Upper lobe of right lung (tissue), 1 donor: ENCODE measurements at places on chromosomes 12 and 14. TPM values are rescaled to one million over a fixed set of nuclear protein-coding genes. Genes with fewer than 3 reads are reported as not detected.

- no peaks in the 10 kb centered on the region for H3K36me3 ChIP-seq
- no peaks in the 10 kb centered on the region for H3K4me1 ChIP-seq
- no peaks in the 10 kb centered on the region for H3K27me3 ChIP-seq
- DNase-seq, result no peak
Measured at GRCh38 chr12:127542931-127543330, 724.0 kb upstream of the TMEM132C start.

- H3K36me3 ChIP-seq, result no peaks in the 10 kb centered on the region
- H3K27me3 ChIP-seq, result no peaks in the 10 kb centered on the region
- DNase-seq, result no peak
- peaks cover 34% of the 10 kb centered on the region for H3K4me1 ChIP-seq
Measured at GRCh38 chr14:60164404-60164711, 840 bp downstream of the DHRS7 start.

- peaks cover 27% of the 10 kb centered on the region for H3K4me1 ChIP-seq
- H3K27ac ChIP-seq, result no peak overlapping the region
- DNase-seq, result no peak
- no peaks in the 10 kb centered on the region for H3K36me3 ChIP-seq
Measured at GRCh38 chr14:76924371-76925096, 98.3 kb downstream of the LRRC74A start.

DNA sequence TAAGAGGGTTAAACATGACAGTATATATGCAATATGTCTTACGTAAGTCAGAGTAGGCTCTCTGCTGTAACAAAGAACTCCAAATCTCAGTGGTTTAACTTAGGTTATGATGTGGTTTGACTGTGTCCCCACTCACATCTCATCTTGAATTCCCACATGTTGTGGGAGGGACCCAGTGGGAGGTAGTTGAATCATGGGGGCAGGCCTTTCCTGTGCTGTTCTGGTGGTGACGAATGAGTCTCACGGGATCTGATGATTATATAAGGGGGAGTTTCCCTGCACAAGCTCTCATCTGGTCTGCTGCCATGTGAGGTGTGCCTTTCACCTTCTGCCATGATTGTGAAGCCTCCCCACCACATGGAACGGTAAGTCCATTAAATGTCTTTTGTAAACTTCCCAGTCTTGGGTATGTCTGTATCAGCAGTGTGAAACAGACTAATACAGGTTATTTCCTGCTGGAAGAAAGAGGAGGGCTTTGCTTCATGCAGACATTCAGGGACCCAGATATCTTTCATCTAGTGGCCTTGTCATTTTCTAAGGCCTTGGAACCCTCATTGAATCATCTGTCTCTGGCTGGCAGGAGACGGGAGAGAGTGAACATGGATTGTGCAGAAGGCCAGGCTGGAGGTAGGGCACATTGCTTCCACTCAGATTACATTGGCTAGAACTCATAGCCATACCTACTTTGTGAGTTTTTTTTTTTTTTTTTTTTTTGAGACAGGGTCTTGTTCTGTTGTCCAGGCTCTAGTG is 96.1 kb downstream of the CRADD start:
- no peaks in the 10 kb centered on the region for H3K27me3 ChIP-seq
- no peak overlapping the region for H3K27ac ChIP-seq
- no peak for DNase-seq
- no peak overlapping the region for H3K4me3 ChIP-seq

GRCh38 chr14:22070119-22070982 is 396.7 kb upstream of the OR4E1 start:
- H3K4me3 ChIP-seq, result peak overlapping the region; percentile 22
- H3K27me3 ChIP-seq, result no peaks in the 10 kb centered on the region
- no peaks in the 10 kb centered on the region for H3K4me1 ChIP-seq
- no peak overlapping the region for H3K27ac ChIP-seq
- DNase-seq, result no peak
- H3K36me3 ChIP-seq, result no peaks in the 10 kb centered on the region

- no peaks in the 10 kb centered on the region for H3K27me3 ChIP-seq
- DNase-seq, result peak; percentile 73
- H3K27ac ChIP-seq, result peak overlapping the region; percentile 78
- no peaks in the 10 kb centered on the region for H3K36me3 ChIP-seq
Measured at GRCh38 chr12:46473634-46474329, 101.2 kb upstream of the SLC38A2 start.

DNA sequence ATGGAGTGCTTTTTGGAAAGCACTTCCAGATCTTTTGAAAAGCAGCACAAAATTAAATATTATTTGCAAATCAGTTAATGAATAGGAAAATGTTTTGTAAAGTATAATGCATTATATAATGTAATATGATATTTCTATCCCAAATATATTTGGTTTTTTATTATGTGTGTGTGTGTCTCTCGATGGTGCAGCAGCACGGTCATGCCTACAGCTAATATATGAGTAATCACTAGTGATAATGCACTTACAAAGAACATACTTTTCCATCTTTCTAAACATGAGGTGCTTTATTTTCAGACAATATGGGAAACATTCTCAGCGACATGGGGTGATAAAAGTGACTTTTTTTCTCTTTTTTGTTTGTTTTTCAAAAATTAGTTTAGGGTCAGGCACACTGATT is 1.3 kb upstream of the EEA1 start:
- no peak for DNase-seq
- peaks cover 20% of the 10 kb centered on the region for H3K4me1 ChIP-seq
- H3K36me3 ChIP-seq, result no peaks in the 10 kb centered on the region
- H3K27ac ChIP-seq, result peak overlapping the region; percentile 95
- H3K27me3 ChIP-seq, result no peaks in the 10 kb centered on the region
- H3K4me3 ChIP-seq, result peak overlapping the region; percentile 68

- no peak for DNase-seq
- H3K27me3 ChIP-seq, result no peaks in the 10 kb centered on the region
- H3K36me3 ChIP-seq, result no peaks in the 10 kb centered on the region
- no peak overlapping the region for H3K27ac ChIP-seq
- no peaks in the 10 kb centered on the region for H3K4me1 ChIP-seq
Measured at GRCh38 chr14:104016873-104017650, 68.4 kb upstream of the ASPG start.

DNA sequence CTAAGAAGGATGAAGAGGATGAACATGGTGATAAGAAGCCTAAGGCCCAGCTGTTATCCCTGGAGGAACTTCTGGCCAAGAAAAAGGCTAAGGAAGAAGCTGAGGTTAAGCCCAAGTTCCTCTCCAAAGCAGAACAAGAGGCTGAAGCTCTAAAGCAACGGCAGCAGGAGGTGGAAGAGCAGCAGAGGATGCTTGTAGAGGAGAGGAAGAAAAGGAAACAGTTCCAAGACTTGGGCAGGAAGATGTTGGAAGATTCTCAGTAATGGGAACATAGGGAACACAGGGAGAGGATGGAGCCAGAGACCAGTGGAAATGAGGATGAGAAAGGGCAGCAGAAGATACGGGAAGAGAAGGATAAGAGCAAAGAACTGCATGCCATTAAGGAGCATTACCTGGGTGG is 27.5 kb upstream of the KRT77 start:
- DNase-seq, result no peak
- no peak overlapping the region for H3K27ac ChIP-seq
- H3K36me3 ChIP-seq, result no peaks in the 10 kb centered on the region
- H3K4me1 ChIP-seq, result no peaks in the 10 kb centered on the region
- no peak overlapping the region for H3K4me3 ChIP-seq

DNA sequence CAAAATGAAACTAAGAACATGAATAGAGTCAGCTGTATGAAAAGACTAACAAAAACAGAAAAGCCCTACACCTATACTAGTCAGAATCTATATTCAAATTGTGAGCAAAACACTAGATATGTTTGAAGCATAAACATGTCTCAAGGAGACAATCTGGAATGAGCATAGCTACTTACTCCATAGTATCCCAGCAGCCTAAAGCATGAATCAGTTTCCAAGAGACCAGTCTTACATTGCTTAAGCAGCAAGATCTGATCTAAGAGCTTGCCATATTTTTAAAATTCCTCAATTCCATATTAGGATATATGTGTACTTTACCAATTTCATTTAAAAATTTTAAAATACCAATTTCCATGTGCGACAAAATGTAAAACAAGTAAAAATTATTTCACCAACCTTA is 7.7 kb downstream of the CAPS2 start:
- DNase-seq, result no peak
- H3K27ac ChIP-seq, result no peak overlapping the region
- H3K36me3 ChIP-seq, result no peaks in the 10 kb centered on the region
- H3K4me3 ChIP-seq, result no peak overlapping the region
- no peaks in the 10 kb centered on the region for H3K27me3 ChIP-seq

GRCh38 chr12:541676-542324 is 82.1 kb downstream of the B4GALNT3 start:
- H3K4me3 ChIP-seq, result no peak overlapping the region
- H3K27me3 ChIP-seq, result no peaks in the 10 kb centered on the region
- no peaks in the 10 kb centered on the region for H3K36me3 ChIP-seq
- no peak overlapping the region for H3K27ac ChIP-seq
- peaks cover 12% of the 10 kb centered on the region for H3K4me1 ChIP-seq

GRCh38 chr14:94100847-94101246 is 9.7 kb upstream of the IFI27 start:
- H3K4me3 ChIP-seq, result no peak overlapping the region
- no peaks in the 10 kb centered on the region for H3K36me3 ChIP-seq
- H3K27me3 ChIP-seq, result no peaks in the 10 kb centered on the region

DNA sequence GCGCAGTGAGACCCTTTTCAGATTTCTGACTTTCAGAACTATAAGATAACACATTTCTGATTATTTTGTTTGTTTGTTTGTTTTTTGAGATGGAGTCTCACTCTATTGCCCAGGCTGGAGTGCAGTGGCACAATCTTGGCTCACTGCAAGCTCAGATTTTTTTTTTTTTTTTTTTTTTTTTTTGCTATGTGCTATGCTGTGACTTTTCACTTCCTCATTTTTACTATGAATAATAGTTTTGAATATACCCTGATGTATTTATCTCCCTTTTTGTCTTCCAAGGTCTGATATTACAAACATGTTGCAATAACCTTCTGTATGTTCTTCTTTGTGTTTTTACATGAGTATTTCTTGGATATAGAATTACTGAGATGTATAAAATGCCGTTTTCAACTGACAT is 658.7 kb upstream of the SEL1L start:
- DNase-seq, result no peak
- no peaks in the 10 kb centered on the region for H3K36me3 ChIP-seq
- H3K27ac ChIP-seq, result no peak overlapping the region
- H3K4me1 ChIP-seq, result no peaks in the 10 kb centered on the region

DNA sequence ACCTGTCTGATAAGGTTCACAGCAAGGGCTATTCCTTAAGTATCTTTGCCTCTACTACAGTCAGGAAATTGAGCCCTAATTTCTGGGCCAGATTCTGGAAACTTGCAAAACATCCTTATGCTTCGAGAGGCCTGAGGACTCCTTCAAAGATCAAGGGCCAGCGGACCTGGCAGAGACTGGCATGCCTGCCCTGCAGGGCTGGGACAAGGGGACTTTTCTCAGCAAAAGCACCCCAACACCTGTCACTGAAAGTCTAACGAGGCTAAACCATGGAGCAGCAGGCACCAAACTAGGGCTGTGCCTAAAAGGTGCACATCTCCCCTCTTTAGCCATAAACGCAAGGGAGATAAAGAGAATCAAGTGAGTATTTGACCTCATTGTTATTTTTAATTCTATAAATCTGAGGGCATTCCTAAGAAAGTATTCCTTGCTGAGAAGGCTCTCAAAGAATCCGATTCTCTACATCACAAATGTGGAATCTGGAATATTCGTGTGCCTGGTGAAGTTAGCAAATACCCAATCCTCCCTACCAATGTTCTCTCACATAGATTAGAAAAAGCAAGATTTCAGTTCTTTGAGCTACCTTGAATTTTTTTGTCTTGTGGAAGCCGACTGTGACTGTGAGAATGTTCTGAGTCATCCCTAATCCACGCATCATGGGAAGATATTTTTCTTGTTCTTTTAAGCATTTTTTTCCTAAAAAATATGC is 328.2 kb upstream of the NOVA1 start:
- H3K4me1 ChIP-seq, result no peaks in the 10 kb centered on the region
- no peak overlapping the region for H3K27ac ChIP-seq
- DNase-seq, result peak; percentile 72

DNA sequence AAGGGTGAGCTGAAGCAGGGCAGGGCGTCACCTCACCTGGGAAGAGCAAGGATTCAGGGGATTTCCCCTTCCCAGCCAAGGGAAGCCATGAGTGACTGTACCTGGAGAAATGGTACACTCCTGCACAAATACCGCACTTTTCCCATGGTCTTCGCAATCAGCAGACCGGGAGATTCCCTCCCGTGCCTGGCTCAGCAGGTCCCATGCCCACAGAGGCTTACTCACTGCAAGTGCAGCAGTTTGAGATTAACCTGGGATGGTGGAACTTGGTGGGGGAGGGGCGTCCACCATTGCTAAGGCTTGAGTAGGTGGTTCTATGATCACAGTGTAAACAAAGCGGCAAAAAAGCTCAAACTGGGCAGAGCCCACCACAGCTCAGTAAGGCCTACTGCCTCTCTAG is 11.0 kb upstream of the DHRS4 start:
- DNase-seq, result no peak
- no peak overlapping the region for H3K27ac ChIP-seq
- H3K4me1 ChIP-seq, result no peaks in the 10 kb centered on the region
- no peak overlapping the region for H3K4me3 ChIP-seq
- no peaks in the 10 kb centered on the region for H3K27me3 ChIP-seq

- DNase-seq, result no peak
- no peaks in the 10 kb centered on the region for H3K27me3 ChIP-seq
- H3K36me3 ChIP-seq, result no peaks in the 10 kb centered on the region
Measured at GRCh38 chr14:65892315-65892714, 479.8 kb downstream of the FUT8 start.

The KICS2 gene
- 5.4 TPM for total RNA-seq

The CLEC1A gene
- total RNA-seq, result 15.0 TPM

The CEBPE gene
- total RNA-seq, result not detected

The TAS2R20 gene
- 1.2 TPM for total RNA-seq

The LRRC10 gene
- total RNA-seq, result not detected

The PRH2 gene
- total RNA-seq, result not detected

The MYH6 gene
- 3.4 TPM for total RNA-seq

The GLIPR1L1 gene
- not detected for total RNA-seq

The PROX2 gene
- total RNA-seq, result not detected

The BDKRB2 gene
- total RNA-seq, result 1.5 TPM

The NANOG gene
- not detected for total RNA-seq

The LRTM2 gene
- total RNA-seq, result not detected
